ENCODE measurements at places on chromosomes 6 and 20.

DNA sequence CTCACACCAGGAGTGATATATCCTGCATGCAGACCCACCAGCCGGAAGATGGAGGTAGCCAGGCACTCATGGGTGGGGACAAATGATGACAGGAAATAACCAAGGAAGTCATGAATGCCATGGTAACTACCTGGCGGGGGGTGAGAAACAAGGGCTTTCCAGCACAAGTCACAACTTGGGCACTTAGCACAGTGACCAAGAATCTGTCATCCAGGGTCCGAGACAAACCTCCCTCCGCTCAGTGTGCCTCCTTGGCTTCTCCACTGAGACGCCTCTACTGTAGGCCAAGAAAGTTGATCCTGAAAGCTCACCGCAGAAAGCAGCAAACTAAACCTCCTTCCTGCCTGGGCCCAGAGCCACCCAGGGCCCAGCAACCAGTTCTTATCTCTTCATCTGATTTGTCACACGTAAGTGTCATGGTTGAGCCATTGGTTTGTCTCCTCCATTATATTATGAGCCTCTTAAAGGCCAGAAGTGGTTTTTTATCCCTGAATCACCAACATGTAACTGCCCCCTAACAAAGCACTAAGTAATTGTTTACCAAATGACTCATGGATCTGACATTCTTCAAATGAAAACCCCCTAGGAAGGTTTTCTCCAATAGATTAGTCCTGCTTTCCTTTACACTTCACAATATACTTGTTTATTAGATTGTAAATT is 84.3 kb upstream of the TAB2 start:
- DNase-seq, result peak; percentile 29

GRCh38 chr20:59032713-59033059 is 551 bp upstream of the ATP5F1E start:
- no peak for DNase-seq

DNA sequence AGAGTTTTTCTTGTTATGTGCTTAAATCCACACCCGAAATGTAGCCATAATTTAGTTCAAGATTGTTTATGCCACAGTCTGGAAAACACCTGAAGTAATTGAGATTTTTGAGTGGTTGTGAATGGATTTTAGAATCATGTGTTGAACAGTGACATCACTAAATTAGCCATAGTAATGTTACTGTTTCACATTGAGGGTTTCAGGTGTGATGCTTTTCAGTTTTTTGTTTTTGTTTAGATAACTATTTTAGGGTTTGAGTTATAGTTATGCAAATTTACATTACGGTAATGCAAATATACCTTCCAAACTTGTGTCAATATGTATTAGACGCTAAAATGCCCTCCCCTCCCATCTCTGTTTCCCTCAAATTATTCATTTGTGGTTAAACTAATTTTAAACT is 22.9 kb downstream of the QKI start:
- DNase-seq, result no peak

GRCh38 chr20:34437330-34437986 is 74.4 kb downstream of the ITCH start:
- DNase-seq, result no peak

DNA sequence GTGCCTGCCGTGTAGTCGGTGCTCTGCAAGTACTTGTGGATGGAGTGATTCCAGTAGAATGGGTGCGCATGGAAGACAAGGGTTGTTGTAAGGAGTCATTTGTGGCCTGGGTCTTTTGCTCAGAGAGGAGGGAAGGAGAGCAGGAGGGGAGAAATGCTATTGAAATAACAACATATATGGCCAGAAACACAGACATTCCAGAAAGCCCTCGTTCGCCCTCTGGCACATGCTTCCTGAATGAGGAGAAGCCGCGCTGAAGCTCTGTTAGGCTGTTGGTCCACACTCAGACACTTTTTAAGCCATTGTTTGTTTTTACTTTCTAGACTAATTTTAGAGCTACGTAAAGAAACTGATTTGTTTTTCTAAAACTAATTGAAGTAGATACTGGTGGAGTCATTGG is 107.4 kb downstream of the RPP40 start:
- no peak for DNase-seq

- no peak for DNase-seq
Observed at GRCh38 chr6:155472886-155473285, 17.2 kb upstream of the NOX3 start.

DNA sequence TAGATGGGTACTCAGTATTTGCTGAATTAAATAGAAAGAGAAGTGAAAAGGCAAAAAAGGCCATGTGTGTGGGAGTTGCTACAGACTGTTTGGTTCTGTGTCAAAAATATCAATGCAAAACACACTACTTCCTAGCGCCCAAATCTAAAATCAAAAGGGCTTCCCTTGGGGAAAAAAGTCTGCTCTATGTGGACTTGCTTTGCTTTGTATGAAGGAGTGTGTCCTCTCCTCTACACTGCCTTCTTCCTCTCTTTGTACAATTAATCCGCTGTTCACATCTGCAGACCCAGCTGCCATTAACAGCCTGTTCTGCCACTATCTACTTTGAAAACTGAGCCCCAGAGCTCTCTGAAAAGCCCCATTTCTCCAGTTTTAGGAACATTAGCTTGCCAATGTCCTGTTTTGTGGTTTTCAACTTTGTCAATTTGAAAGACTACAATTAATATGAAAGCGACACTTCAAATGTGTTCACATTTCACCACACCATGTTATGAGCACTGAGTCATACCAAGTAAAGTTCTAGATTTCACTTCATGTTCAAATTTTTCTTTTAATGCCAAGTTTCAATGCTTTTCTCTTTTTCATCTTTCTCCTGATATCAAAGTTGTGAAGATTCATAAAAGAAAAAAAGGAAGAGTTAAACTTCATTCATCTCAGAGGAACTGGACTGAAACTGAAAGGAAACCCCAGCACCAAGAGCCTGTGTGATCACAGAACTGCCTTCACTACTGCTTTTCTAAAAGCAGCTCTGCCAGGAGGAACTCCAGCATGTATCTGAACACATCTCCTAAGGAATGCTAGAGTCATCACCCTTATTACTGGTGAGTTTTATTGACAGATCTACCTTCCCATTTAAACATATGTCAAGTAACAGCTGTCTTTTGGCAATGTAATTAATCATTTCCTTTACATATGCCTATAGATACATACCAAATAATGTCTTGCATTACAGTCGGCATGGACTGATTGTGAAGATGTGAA is 102.6 kb downstream of the KIF13A start:
- DNase-seq, result no peak

GRCh38 chr6:96478695-96479094 is 42.9 kb upstream of the UFL1 start:
- DNase-seq, result no peak

GRCh38 chr6:34696189-34696738 is 303 bp downstream of the ILRUN start:
- peak; percentile 16 for DNase-seq

DNA sequence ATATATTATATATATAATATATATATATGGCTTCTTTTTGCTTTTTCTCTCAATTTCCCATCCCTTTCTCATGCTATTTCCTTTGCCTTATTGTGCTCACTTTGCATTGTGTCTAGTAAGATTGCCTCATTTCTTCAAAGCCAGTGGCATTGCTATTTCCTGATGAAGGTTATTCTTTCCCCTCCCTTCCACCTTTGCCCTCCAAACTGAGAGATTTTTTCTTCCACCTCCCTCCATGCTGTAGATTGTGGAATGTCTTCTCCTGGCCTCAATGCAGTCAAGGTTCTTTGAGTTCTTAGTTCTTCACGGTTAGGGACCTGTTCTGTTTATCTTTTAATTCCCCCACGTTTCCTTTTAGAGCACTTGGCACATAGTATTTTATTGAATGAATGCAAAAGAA is 17.2 kb downstream of the SH3BGRL2 start:
- no peak for DNase-seq

DNA sequence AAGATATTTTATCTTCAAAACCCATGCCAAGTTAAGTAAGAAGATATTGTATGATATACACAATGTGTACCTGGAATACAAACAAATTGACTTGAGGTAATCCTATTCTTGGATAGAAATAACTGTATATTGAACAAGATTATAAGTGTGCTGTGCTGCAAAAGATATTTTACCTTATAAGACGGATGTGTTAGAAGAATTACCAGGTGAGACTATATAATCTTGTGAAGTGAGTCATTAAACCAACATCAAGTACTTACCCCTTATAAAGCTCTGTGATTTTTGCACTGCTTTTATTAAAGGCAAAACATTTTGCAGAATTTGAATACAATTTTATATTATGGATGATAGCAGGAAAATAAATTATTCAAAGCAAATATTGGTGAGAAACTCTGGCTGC is 570.0 kb downstream of the MMUT start:
- DNase-seq, result no peak

DNA sequence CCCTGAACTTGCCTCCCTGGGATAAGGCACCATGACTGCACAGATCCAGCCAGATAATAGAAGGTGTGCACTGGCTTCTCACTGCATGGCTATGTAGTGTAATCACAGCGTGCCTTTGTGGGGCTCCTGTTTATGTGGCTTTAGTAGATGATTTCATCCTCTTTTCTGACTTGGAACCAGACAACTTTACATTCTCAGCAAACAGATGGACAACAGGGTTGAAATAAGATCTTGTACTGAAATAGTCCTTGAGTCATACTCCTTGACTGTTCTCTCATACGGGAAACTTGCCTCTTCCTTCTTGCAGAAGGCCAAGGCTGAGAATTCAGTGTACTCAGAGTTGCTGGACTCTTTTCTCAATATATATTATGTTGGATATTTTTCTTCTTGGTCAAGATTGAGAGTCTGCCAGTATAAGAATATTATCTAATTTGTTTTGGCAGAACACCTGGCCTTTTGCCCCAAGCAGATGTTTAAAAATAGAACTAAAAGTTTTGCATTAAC is 25.0 kb upstream of the RNF144B start:
- no peak for DNase-seq

DNA sequence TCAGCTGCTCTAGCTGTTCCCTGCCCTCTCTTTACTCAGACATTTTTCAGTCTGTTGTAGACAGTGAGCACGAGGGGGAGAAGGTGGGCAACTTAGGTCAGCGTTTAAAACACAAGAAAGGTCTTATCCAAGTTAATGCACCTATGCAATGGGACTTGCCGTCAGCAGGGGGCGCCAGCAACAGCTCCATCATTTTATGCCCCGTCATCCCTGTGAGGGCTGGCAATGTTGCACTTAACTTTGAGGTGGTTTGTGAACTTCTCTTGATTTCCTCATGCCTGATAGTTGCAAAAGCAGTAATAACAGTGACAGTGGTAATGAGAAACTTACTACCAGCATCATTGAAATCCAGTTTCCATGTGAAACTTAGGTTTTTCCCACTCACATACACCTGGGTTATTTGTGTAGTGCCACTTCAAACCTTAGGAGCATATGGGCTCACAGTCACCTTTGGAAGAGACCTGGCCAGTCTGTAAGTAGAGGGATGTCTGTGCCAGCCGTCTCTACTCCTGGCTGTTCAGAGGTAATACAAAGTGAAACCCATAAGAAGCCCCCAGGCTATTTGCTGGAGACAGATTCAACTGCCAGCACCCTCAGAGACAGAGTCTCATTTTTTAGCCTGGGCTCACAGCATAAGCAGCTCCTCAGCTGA is 44.9 kb upstream of the ID1 start:
- peak; percentile 53 for DNase-seq

DNA sequence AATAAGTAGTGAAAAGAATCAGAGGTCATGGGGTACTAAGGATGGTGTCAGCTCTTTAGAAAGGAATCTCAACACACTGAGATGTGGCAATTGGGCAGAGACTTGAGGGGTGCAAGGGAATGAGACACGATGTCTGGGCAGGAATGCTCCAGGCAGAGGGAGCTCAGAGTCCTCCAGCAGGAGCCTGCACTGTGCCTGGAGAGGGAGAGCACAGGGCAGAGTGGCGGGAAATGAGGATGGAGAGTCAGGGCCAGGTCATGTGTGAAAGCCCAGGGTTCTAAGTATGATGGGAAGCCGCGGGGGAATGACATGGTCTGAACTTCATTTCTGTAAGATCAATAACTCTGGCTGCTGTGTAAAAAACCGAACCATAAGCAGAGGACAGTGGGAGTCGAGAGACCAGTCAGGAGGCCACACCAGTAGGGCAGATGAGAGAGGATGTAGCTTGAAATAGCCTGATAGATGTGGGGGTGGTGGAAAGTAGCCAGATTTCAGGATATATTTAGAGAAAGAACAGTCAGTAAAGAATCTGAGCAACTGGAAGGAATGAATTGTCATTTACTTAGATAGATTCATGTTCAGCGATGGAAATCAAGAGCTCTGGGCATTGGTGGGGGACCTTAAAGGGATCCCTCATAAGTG is 133.4 kb upstream of the DTNBP1 start:
- DNase-seq, result no peak

- DNase-seq, result no peak
Observed at GRCh38 chr6:24827162-24827561, 28.4 kb upstream of the ARMH2 start.

- no peak for DNase-seq
Observed at GRCh38 chr6:118724211-118724610, 72.8 kb upstream of the CEP85L start.

- no peak for DNase-seq
Observed at GRCh38 chr6:137708481-137708880, 158.6 kb upstream of the TNFAIP3 start.

DNA sequence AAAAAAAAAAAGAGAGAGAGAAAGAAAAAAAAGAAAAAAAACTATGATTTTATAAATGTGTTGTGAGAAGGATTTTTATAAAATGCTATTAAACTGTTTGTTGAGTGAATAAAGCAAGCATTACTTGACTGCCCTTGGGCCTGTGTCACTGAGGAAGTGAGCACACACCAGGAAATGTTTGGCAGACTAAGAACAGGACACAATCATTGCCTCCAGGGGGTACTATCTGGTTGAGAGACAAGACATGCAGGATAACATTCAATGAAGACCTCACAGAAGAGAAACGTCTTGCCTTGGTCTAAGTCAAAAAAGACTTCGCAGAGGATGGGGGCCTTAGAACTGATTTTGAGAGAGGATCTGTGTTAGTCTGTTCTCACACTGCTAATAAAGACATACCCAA is 40.6 kb downstream of the MTFR2 start:
- no peak for DNase-seq

DNA sequence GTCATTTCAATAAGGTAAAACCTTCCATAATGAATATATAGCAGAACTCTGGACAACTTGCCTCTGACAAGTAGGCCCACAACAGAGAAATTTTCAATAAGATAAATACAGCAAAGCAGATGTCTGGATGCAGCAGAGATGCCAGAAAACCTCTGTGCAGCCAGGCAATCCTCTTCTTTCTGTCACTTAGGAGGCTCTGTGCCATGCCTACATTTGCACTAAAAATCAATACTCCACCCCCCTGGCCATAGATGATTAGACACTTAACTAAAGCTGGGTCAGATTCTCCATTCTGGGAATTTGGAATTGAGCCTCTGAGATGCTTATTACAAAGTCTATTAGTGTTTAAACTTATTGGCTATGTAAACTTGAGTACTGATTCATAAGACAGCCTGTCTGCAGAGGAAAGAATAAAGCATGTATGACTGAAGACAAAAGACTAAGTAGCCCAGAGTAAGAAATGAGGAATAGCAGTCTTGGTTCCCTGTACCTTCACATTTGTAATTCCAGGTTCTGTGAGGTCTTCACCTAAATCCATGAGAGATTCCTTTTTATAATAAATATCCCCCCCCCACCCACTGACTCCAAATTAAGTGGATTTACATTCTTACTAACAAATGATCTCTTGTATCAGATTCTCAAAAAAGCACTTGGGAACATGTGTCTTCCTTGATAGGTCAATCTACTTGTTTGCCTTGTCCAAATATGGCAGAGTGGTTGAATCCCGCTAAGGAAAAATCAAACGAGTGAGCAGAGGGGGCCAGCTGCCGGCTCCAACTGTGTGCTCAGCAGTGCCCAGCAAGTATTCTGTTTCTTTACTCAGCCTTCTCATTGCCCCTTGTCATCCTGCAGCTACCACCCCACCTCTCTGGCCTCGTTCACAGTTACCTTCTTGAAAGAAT is 20.4 kb downstream of the MAN1A1 start:
- DNase-seq, result no peak

Data from stimulated activated CD4-positive, alpha-beta T cell treated with anti-CD3 and anti-CD28 coated beads, TNF-alpha, amount 100 ng/mL, for 4 hours (primary cell).